ENCODE measurements at places on chromosomes 1 and 21. TPM values are rescaled to one million over a fixed set of nuclear protein-coding genes. Genes with fewer than 3 reads are reported as not detected.
A peak's percentile ranks its signal among the peaks of the same experiment; 100 is the strongest.

ERVH48-1 gene
- total RNA-seq = not detected

GRCh38 chr1:19007491-19008441 lies 51.3 kb upstream of the IFFO2 start:
- H3K4me3 ChIP-seq = no peak overlapping the region
- peaks cover 36% of the 10 kb centered on the region for H3K4me1 ChIP-seq
- no peaks in the 10 kb centered on the region for H3K36me3 ChIP-seq

GRCh38 chr1:72623299-72623708 lies 341.0 kb upstream of the NEGR1 start:
- no peaks in the 10 kb centered on the region for H3K36me3 ChIP-seq
- DNase-seq = peak; percentile 21
- H3K27me3 ChIP-seq = no peaks in the 10 kb centered on the region
- no peak overlapping the region for H3K27ac ChIP-seq
- H3K4me1 ChIP-seq = no peaks in the 10 kb centered on the region
- H3K4me3 ChIP-seq = peak overlapping the region; percentile 59

PDE9A gene
- not detected for total RNA-seq

All from osteoblast (primary cell).